ENCODE measurements at places on chromosomes 7 and 10. TPM values are rescaled to one million over a fixed set of nuclear protein-coding genes. Genes with fewer than 3 reads are reported as not detected.

ADAP1 gene
- total RNA-seq = 11.2 TPM

CCNY gene
- 38.6 TPM for total RNA-seq

OR2A5 gene
- total RNA-seq = not detected

NOLC1 gene
- 48.4 TPM for total RNA-seq

Data from omental fat pad (tissue), 4 donors.